Stimulated activated CD4-positive, alpha-beta T cell treated with anti-CD3 and anti-CD28 coated beads, Interleukin-4, amount 100 ng/mL, for 48 hours (primary cell): ENCODE measurements at places on chromosomes 4 and X.

GRCh38 chr4:149735796-149736195 is 79.8 kb downstream of the IQCM start:
- DNase-seq, result no peak

DNA sequence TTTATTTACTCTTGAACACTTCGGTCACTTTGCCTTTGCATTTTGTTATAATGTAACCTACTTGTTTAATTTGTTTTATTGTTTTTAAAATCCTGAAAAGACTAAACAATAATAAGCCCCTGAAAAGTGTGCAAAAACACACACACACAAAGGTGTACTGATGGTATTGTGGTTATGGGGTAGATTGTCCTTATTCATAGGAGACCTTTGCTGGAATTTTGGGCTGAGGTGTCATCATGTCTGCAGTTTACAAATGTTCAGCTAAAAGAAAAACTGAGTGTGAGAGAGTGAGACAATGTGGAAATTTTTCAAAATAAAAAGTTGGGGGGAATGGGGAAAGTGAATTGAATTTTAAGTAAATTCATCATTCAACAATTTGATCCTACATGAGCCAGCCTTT is 174.9 kb downstream of the QDPR start:
- no peak for DNase-seq

- DNase-seq, result no peak
Measured at GRCh38 chr4:64781737-64782326, 372.6 kb upstream of the TECRL start.

GRCh38 chrX:2689773-2690666 is 1.1 kb upstream of the CD99 start:
- no peak for DNase-seq

DNA sequence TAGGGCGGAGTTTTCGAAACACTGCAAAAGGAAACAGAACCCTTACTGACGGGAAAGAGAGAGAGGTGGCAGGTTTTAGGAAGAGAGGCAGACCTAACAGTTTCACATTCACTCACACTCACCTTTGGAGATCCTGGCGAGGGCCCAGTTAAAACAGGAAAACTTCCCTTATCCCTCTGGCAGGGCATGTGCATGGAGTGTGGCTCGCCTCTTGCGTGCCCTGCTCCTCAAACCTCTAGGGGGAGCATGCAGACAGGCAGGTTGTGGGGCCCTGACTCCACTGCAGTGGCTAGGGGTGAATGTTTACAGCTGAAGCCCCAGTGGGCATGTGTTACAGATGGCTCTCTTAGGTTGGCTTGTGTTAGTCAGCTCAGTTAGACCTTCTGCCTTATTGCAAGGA is 451.5 kb downstream of the UBE2NL start:
- DNase-seq, result no peak
